Tongue (tissue), 3 donors: ENCODE measurements at places on chromosomes 1 and 21.

DNA sequence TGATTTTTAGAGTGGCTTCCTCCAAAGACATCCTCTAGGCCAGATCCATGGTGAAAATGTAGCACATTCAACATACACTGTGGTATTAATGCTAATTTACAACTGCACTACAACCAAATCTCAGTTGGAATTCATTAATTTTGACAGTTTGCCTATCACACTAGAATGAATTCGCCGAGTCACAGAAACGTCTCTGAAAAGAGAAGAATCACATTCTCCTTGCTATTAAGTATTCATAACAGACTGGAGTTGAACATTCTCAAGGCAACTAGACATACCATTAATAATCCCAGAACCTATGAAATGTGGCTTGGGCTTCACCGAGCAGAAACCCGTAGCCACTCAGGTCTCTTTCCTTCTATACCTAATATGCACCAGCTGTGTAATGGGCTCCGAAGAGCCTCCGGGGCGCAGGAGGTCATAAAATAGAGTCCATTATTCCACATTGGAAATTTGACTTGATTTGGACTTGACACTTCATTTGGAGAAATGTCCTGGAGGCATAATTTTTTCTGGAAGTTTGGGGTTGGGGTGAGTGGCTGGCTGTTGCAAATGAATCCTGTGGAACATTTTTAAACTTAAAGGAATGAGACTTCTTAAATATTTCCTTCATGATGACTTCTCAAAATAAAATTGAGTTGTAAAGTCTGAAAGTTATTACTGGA lies 117.1 kb downstream of the DSCAM start:
- DNase-seq = no peak

GRCh38 chr1:218702775-218703174 lies 357.6 kb downstream of the TGFB2 start:
- peak; percentile 82 for DNase-seq

GRCh38 chr1:169465281-169465680 lies 20.5 kb downstream of the SLC19A2 start:
- DNase-seq = no peak

DNA sequence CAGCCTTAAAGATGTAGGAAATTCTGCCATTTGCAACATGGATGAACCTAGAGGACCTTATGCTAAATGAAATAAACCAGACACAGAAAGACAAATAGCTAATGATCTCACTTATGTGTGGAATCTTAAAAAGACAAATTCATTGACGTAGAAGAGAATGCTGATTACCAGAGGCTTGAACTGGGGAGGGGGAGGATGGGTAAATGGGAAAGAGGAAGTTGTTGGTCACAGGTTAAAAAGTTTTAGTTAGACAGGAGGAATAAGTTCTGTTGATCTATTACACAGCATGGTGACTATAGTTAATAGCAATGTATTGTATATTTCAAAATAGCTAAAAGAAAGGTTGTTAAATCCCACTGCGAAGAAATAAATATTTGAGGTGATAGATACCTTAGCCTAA lies 62.8 kb downstream of the PKN2 start:
- DNase-seq = no peak

DNA sequence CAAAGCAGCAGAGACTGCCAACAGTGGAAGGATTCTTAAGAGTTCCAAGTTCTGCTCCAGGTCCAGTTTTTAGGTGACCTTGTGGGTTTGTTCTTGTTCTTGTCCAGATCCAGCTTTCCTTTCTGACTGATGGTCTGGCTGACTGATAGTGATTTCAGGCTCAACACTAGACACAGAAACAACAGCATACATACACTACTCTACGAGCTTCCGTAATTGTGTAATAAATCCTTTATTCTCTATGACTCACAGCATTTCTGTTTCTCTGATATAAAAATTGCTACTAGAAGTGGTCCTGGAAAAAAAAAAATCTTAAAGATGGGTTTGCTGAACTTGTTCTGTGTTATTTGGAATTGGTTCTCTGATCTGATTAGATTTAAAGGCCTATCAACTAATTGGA lies 62.2 kb upstream of the PTCH2 start:
- DNase-seq = no peak

- peak; percentile 59 for DNase-seq
Observed at GRCh38 chr1:76254104-76255030, 179.8 kb downstream of the ST6GALNAC3 start.

DNA sequence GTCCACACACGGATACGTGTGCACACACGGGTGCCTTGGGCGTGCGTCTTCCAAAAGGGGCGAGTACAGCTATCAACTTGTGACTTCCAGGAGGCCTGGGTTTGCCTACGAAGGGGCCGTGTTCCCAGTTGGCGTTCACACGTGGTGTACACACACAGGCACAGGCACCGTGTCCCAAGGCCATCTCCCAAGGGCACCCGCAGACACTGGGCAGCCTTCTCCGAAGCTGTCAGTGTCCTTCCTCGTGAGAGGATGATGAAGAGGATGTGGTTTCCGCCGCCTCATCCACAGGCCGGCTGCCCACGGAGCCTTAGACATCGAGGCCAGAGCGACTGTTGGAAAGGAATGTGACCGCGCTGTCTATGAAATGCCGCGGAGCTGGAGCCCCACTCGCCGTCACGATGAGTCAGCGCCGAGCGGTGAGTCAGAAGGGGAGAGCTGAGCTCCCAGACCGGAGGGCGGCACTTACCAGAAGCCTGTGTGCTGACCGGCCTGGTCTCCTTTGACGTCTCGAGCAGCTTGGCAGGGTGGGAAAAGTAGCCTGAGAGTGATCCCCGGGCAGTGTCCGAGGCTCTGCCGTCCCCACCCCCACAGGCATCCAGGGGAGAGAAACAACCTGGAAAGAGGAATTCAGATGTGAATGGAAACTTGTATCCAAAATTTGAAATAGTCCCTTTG lies 141.4 kb upstream of the ARHGEF16 start:
- peak; percentile 94 for DNase-seq

- DNase-seq = peak; percentile 33
Observed at GRCh38 chr1:157878059-157878458, 36.5 kb upstream of the CD5L start.

GRCh38 chr1:54842206-54842915 lies 41.2 kb upstream of the TTC22 start:
- DNase-seq = no peak

- no peak for DNase-seq
Observed at GRCh38 chr1:226733876-226734275, 5.2 kb downstream of the ITPKB start.

DNA sequence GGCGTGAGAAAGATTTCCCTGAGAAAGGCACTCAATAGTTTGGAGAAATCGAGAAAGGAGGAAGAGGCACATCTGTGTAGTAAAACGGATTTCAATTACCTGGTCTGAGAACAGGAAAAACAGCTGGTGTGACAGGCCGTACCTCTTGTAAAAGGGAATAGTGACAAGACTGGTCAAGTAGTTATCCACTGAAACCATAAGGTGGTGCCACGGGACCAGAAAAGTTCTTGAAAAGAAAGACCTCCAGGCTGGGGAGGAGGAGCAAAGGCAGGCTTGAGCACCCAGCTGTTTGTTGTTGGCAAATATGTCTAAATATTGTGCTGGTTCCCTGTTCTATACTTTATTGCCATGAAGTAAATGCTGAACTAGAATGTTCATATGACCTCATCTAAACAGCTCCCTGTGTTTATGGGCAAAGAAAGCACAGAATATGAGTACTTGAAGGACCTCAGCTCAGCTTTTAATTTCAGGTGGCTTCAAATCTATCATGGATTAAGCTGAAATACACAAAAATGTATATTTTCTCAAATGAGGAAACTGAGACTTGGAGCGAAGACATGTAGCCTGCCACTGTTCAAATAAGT lies 4.0 kb downstream of the HAO2 start:
- DNase-seq = peak; percentile 92
